ENCODE measurements at places on chromosomes 11 and 22.

DNA sequence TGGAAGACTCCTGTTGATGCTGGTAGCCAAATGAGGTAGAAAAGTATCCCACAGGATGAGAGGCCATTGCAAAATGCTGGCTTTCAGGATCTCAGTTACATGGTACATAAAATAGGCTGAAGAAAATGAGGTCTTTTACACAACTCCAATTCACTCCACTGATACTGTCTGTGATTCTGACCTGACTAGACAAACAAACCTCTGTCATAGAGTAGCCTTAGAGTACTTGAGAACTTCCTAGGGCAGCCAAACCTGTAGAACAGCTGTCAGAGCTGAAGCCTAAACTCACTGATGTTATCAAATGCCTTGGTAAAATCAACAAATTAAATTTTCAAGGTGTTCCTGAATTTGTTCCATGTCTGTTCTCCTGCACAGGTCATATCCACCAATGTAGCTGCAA, 26.2 kb upstream of the POGLUT3 start:
- no peak for DNase-seq

DNA sequence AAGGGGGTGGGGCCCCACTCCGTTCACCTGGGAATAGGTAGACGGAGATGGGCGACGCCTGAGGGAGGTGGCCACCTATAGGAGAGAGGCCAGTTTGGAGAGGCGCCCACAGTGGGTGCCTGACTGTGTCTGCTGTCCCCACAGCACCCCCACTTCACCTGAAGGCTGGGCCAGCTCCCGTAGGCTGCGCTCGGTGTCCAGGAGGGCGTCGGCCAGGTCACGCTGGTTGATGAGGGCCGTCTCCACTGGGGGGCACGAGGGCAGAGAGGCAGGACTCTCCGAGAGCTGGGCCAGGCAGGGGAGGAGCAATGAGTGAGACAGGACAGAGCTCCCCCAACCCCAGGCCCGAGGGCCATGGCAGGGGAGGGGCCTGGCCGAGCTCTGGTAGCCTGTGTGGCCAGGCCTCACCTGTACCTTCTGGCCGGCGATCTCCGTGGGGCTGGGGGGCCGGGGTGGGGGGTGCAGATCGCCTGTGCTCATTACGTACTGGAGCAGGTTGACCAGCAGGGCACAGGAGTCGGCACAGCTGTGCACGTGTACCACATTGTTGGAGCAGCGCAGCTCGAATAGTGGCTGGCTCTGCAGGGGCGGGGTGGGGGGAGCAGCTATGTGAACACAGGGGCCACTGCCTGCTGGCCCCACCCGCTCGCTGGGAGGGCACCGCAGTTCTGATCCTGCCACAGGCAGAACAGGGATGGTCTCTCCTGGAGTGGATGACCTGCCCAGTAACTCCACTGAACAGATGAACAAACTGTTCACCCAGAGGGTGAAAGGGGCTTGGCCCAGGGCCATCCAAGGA, 14.7 kb downstream of the ATG2A start:
- DNase-seq, result no peak

GRCh38 chr11:130418756-130419155, 9.7 kb downstream of the ADAMTS8 start:
- no peak for DNase-seq

DNA sequence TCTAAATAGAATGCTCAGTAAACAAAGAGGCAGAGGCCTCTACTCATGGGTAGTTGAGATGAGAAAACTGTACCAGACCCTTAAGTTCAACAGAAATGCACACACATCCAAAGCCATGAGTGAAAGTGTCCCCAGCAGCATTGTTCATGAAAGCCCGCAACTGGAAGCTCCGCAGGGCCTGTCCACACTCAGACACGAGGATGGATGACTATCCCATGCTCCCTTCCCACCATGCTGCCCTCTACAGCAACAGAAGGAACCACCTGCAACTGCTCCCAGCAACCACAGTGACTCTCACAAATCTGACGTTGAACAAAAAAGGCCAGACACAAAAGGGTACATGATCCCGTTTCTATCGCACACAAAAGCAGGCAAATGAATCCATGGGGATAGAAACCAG, 76.9 kb upstream of the ANO1 start:
- no peak for DNase-seq

- no peak for DNase-seq
Measured at GRCh38 chr11:32386770-32387377, 48.5 kb downstream of the WT1 start.

DNA sequence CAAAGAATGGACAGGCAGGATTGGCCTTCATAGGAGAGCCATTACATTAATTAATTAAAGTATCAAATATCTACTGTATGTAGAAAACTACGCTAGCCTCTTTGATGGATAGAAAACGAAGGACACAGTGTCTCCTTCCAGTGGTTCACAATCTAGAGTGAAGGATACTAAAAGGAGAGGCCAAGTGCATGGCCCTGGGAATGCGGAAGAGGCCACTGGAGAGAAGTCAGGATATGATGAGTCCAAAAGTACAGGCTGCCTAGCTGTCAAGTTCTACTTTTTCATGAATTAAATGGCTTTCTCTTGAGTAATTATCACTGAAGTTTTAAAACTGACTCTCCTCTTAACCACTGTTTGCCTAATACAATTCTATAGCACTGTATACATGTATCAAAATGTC, 41.9 kb downstream of the ATG16L2 start:
- no peak for DNase-seq

DNA sequence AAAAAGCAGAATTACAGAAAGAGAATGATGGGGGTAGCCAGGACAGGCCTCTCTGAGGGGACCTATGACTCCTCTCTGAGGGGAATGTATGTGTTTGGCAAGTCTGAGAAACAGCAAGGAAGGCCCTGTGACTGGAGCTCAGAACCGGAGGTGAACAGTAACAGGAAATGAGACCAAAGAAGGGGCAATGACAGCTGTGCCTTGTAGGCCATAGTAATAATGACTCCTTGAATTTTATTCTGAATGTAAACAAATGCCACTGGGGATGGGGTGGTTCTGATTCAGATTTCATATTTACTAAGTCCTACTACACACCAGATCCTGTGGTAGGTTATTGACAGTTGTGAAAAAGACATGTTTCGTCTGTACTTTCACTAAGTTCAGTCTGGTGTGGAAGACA, 52.8 kb upstream of the APOA1 start:
- DNase-seq, result no peak

DNA sequence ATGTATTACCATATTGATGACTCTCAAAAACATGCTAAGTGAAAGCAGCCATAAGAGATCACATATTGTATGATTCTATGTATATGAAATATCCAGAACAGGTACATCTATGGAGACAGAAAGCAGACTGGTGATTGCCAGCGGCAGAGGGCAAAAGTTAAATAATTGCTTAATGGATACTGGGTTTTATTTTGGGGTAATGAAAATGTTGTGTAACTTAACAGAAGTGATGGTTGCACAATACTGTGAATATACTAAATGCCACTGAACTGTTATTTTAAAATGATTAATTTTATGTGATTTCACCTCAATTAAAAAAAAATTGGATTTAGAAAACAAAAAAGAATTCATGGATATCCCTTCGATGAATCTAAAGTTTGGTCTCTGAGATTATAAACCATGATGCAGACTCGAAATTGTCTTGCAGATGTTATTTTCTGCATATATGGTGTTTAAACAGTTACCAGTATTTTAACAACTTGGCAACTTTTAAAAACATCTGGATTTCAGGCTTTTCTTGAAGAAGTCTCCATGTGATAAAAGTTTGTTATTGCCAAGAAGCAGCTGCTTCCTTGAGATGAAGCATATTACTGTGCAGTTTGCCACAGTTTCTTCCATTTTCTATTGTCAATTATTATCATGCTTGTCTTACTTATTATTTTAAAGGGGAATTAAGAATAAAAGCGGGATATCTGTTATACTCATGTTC, 38.1 kb downstream of the LARGE2 start:
- DNase-seq, result no peak
